Cortex of kidney (tissue), 1 donor: ENCODE measurements at places on chromosomes 4 and X.

GRCh38 chrX:114962209-114962608 lies 55.2 kb downstream of the IL13RA2 start:
- DNase-seq = no peak

DNA sequence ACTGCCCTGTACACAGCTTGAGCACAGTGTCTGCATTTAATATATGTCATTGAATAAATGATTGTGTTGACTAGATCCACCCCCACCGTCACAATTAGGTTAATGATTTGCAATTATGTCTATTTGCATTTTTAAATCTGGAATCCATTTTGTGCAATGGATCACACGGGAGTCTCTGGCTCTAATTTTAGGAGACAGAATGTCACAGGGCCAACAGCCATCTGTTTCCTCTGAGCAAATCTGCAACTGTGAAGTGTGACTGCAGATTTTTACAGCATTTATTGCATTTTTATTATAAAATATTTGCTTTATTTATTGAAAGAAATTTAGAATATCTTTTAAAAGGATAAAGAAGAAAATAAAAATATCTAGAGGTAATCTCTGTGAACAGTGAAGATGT lies 316.8 kb downstream of the HS3ST1 start:
- DNase-seq = no peak

DNA sequence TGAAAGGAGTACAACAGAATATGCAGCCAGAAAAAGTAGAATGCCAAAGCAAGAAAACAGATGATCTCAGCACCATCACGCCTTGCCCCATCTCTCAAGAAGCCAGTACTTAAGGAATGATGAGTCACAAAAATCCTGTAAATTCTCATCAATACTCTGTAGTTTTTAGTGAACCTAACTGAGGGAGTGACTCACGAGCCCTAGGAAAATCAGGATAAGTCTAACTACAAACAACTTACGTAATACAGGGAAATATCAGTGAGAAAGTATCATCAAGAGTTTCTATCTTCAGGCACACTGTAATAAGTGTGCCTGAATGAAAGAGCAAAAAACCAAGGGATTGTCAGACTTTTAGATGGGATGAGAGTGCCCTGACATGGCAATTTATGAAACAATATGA lies 644.4 kb downstream of the STPG2 start:
- no peak for DNase-seq

DNA sequence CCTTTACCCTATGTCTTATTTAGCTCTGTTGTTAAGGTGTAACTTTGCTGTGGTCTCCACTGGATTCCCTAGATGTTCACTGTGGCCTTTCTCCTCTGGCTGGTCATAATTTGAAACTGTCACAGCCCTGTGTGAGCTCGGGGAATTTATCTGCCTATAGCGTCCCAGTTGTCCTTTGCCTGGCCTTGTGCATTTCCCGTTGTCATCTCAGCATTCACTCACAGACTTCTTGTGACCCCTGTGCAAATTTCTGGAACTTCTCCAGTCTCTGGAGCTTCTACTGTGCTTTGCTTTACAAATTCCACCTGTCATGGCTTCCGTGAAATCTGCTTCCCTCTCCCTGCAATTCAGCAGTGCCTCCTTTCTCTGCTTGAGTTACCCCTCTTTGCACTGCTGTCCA lies 106.7 kb downstream of the WWC2 start:
- no peak for DNase-seq

DNA sequence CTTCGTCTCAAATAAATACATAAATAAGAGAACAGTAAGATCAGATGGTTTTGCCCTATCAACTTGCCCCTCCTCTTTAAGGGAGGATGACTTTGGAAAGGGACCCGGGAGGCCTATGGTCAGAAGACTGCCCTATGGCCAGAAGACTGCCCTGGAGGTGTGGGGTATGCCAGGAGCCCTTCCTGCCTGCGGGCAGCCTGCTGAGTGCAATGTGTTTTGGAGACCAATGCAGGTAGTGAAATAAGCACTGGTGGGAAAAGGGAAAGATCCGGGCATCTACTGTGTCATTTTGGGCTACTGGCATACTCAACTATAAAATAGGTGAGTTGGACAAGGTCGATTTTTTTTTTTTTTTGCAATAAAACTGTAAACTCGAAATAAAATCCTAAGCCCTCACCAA lies 129.8 kb upstream of the SLC34A2 start:
- no peak for DNase-seq

DNA sequence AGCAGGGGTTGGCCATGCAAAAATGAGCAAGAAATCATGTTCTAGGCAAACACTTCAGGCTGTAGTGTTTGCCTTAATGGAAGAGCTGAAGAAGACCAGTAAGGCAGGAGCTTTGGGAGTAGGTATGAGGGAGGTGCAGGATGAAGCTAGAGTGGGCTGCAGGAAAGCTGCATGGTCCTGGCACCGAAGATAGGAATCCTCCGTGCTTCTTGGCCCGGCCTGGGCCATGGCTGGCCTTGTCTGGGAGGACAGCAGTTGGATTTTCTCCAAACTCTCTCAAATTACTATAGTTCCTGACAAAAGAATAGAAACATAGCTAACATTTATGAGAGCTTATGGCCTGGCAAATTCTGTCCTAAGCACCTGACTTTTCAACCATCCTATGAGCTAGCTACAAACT lies 116.5 kb downstream of the UCHL1 start:
- no peak for DNase-seq

DNA sequence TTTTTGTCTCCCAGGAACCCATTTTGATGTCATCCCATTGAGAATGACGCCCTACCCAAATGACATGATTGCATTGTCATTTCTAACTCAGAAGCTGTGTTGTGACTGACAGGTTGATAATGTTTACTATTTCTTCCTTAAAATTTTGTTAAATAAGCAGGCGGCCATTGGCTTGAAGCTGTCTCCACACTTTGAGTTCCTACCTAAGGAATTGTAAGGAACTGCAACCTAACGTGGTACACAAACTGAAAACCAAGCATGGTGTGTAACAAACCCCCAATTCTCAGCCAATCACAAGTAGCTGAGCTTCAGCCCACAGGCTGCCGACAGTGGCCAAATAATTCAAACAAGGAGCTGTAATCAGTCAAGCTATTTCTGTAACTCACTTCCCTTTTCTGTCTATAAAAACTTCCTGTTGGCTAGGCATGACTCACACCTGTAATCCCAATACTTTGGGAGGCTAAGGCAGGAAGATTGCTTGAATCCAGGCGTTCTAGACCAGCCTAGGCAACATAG lies 2.9 kb upstream of the MND1 start:
- DNase-seq = no peak

DNA sequence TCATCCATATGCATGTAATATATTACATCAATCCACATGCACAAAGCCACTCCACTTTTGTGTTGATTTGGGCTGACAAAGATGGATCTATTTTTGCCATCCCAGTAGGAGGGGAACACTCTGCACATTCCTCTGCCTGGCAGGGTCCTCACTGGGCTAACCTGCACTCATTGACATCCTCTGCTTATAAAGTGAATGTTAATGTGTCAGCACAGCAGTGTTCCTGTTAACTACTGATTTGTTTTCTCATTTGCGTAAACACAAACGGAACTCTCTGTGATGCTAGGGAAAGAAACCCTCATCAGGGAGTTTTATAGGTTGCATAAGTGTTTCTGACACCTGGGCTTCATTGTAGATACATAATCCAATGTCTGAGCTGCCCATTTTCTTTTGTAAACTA lies 826.0 kb downstream of the RAB28 start:
- no peak for DNase-seq

- DNase-seq = no peak
Observed at GRCh38 chr4:105162123-105162796, 15.6 kb downstream of the TET2 start.

DNA sequence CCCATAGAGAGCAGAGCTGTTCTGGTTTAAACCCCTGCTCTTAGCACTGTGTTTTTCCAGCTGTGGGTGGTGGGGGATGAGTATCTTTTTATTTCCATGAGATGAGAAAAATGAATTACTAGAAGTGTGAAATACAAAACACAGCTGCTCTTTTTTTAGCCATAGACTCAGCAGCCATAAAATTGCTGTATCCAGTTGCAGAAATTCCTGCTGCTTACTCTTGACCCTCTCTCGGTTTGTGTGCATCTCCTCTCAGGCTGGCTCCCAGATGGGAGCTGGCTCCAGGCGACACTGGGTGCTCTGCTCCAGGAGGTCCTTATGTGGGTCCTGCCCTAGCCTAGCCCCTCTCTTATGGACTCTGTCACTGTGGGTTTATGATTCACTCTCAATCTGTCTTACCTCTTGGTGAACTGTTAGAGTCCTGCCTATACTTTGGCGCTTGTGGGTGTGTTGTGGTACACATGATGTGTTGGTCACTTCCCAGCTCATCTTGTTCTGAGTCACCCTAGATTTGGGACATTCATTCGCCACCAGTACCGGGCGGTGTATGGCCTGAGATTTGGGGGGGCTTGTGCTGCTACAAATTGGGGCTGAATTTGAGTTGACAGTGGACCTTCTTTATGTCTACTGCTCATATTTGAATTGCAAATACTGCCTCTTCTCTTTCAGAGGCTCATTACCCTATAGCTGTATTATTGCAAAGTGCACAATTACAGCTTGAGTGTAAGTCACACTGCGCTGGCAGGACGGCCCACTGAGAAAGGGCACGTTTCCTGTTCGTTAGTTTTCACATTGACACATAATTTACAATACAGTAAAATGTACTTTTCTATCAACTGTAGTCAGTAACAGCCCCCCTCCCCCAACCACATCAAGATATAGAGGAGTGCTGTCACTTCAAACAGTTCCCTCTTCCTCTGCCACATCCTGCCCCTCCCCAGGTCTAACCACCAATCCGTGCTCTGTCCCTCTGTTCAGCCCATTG lies 46.9 kb upstream of the MSANTD1 start:
- DNase-seq = no peak

- no peak for DNase-seq
Observed at GRCh38 chr4:8910822-8911315, 39.2 kb upstream of the HMX1 start.

- DNase-seq = no peak
Observed at GRCh38 chrX:105477351-105477750, 256.9 kb upstream of the TEX13A start.

DNA sequence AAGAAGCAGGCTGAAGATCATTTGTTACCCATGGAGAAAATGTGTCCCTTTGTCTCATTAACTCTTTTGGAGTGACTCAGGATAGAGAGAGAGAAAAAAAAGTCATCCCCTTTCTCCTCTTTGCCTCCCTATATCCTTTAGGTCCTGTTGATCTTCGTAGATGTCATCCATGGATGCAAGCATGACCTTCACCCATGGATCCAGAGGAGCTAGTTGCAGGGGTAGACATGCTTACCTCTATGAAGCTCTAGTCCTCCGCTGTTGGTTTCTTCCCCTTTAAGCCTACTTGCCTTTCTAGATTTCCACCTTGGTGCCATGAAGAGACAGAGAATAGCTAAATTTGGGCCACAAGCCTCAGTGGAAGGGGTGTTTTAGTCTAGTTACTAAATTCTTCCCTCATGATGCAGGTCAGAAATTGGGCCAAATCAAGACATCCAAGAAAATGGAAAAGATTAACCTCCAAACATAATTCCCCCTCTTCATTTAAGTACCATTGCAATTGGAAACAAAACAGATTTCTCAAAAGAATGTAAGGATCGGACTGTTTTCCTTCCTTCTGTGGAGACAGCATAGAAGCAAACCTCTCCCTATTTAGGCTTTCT lies 178.4 kb downstream of the TECRL start:
- no peak for DNase-seq

DNA sequence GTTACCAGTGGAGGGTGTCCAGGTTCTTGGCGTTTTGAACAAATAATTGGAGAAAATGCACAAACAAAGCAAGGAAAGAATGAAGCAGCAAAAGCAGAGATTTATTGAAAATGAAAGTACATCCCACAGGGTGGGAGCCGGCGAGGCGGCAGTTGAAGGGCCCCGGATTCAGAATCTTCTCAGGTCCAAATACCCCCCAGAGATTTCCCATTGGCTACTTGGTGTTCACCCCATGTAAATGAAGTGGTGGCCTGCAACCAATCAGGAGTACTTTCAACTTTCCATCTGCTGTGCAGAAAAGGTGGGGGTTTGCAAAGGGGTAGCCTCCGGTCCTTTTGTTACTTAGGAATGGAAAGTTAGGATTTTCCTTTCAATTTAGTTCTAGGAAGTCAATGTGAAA lies 1447.0 kb downstream of the C4orf33 start:
- no peak for DNase-seq

DNA sequence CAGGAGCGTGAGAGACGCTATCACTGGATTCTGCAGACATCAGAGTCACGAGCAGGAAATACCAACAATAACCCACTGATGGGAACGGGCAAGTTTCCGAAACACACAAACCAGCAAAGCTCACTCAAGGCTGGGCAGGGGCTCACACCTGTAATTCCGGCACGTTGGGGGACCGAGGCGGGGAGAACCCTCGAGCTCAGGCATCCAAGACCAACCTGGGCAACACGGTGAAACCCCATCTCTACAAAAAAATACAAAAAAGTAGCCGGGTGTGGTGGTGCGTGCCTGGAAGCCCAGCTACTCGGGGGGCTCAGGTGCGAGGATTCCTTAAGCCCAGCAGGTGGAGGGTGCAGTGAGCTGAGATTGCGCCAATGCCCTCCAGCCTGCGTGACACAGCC lies 17.2 kb upstream of the GTPBP6 start:
- DNase-seq = no peak

DNA sequence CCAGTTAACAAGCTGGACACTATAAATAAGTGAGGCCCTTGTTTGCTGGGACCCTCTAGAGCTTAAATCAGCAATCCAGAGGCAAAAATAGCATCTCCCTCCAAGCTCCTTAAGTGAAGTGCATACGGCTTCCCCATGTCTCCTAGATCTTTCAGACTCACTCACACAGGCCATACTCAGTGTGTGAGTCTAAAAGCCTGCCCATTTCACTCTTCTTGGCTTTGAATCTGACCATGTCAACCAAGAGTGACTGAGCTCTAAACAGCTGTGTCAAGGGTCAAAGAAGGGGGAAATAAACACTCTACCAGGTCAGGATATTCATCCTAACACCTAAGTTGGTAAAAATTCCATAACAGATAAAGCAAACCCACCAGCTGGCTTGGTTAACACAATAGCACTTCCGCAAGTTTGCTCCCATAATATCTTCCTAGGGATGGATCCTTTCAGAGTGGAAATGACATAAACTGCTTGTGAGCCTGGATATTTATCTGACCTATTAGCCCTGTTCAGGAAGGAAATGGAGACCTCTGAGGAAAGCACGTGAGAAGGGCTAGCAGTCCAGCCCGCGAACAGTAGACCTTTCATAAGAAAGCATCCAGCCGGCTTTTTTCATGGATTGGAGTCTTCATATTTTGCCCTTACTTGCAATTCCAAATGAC lies 65.6 kb downstream of the MID1 start:
- no peak for DNase-seq

DNA sequence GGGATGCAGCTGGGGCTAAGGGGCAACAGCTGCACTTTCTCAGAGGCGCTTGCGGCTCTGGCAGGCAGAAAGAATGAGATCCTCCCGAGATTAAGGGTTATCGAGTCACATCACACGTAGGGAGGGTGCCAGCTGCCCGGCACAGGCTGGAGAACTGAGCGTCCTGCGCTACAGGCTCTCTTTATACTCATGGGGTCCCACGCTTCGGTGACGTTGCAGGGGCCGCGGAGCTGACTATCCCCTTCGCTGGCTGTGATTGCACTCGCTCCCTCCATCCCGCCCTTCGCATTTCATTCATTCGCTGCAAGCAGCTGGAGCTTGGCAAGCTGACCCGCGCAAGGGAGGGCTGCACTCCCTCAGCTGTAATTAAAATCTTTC lies at the start of gene TACR3:
TACR3 (minus strand) TSS at position 156 of the 378 bp plus-strand sequence. CDS start 310 bp downstream, outside the sequence.
- DNase-seq = no peak
